HAP-1 (cell line): ENCODE measurements at places on chromosomes 3 and 15.

DNA sequence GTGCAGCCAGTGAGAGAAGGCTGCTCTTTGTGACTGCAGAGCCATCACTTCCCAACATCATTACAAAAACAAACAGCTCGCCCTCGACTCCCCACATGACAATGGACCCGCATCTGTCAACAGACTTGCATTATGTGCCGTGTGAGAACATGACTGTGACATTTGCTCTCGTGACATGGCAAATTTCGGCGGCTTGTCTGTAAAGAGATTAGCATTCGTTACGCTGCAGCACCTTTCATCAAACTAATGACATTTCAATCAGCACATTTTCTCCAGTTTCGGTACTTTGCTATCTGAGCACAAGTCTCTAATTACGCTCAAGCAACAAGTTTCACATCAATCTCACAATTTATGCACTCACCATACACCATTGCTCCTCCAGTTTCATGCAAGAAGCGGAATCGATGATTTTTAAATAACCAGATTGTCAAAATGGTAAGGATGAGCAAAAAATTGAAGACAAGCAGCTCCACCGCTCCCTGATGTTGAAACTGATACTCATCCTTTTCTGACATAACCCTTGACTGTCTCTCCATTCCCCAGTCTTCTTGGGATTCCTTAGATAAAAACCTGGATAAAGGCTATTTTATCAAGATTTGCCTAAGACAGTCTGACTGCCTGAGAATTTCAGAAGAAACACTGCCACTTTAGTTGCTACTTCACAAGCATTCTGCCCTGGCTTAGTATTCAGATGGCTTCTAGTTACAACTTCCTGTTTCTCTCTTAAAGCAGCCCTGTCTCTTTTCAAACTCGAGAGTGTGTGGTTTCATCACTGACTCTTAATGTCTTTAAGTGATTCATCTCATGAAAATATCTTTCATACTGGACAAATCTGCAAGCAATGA, at the start of gene SLC9A9:
TSS of gene SLC9A9 (minus strand) at position 682 of the 845 bp plus-strand sequence. CDS start at position 536, 146 bp downstream.
- DNase-seq, result peak; percentile 43

- peak; percentile 69 for DNase-seq
These were observed 36.7 kb downstream of the CIP2A start for GRCh38 chr3:108552267-108553159.

DNA sequence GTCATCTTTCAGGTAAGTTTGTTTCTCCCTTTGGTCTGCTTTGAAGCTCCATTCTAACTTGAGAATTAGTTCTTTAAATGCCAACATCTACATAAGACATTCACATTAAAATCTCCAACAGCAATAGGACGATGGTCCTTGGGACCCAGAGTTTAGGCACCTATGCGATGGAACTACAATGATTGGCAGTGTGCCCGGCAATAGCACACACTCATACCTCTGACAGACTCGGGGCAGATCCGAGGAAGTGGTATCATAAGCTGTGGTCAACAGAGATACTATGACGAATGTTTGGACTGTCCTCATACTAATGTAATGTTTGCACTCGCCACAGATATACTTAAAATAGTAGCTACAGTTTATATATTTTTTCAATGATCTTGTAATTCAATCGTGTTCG, 34.2 kb upstream of the NR2F2 start:
- DNase-seq, result no peak

DNA sequence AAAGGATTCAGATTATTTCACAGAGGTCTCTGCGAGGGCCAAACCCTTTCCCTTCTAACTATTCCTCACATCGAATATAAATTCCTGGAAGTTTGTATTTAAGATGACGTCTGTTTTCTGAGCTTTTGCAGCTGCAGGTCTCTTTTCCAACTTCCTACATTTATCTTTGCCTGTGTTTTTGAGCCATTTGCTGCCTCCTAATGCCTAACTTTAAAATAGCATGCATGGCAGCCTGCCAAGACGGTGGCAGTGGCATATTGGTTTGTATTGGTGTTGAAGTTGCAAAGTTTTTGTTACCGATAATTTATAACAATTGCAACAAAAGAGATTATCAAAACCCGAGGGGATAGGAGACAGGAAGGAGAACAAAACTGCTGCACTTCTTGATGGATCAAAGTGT, 187.1 kb upstream of the DNAJC19 start:
- DNase-seq, result peak; percentile 81

GRCh38 chr3:112437146-112438022, 61.9 kb downstream of the BTLA start:
- DNase-seq, result peak; percentile 59
